Tongue (tissue), 3 donors: ENCODE measurements at places on chromosomes 12 and 14.

GRCh38 chr12:82040987-82041743 is 282.0 kb upstream of the PPFIA2 start:
- peak; percentile 2 for DNase-seq

- no peak for DNase-seq
Measured at GRCh38 chr14:32427726-32428528, 98.8 kb downstream of the AKAP6 start.

DNA sequence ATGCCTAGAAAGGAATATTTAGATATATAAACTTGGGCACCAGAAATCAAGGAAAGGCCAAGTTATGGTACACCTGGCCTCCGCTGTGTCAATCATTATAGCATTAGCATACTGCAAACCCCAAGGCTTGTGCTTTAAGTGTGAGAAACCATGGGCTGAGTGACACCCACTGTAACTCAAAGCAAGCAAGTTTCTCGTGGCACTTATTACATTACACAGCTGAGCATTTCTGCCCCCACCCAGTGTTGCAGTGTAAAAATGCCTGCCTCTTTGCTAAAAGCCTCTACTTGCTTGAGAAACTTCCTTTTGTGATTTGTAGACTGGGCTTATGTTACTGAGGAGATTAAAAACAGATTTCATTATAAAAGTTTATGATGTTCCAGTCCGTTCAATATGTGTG is 122.0 kb downstream of the TGFB3 start:
- no peak for DNase-seq

- DNase-seq: no peak
Measured at GRCh38 chr14:105491366-105491973, 424 bp downstream of the TEDC1 start.

GRCh38 chr12:95494888-95495287 is 20.9 kb downstream of the METAP2 start:
- DNase-seq: no peak
